OCI-LY7 (cell line): ENCODE measurements at places on chromosomes 13 and 19. TPM values are rescaled to one million over a fixed set of nuclear protein-coding genes. Genes with fewer than 3 reads are reported as not detected.

SYNGR4 gene
- total RNA-seq, result 1.0 and 1.2 TPM in 2 replicates

ERFL gene
- 5.9 and 6.8 TPM in 2 replicates for total RNA-seq

IL4I1 gene
- 1.7 and 1.8 TPM in 2 replicates for total RNA-seq

DCLK1 gene
- total RNA-seq, result not detected in 2 replicates

NLRP11 gene
- 91.6 and 112 TPM in 2 replicates for total RNA-seq

DNA sequence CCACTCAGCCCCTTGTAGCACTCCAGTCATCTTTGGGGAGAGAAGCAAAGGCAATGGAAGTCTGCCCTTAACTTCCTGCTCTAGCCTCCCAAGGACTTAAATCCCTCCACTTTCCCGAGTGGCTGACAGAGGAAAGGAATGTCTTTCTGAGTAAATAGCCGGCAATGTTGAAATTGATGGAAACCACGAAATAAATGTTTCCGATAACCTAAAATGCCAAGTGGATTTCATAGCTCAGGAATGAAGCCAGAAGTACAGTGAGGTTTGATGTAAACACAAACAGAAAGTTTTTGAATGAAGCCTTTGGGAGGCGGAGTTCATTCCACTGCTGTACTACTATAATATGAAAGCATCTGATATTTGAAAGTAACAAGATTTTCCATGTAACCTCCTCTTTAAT lies 14.0 kb upstream of the TBC1D4 start:
- no peak for DNase-seq

DNA sequence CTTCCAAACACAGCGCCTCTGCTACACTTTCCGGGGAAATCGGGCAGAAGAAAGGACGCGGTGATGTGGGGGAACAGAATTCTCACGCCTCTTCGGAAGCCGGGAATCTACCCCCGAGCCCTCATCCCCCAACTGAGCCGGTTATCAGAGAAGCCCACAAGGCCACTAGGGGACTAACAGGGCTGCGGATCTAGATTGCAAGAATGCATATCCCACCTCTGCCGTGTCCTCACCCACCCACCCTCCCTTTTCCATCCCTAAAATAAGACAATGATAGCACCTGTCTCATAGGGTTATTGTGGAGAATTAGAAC lies 1.1 kb downstream of the IGFLR1 start:
- DNase-seq, result no peak

- no peak for DNase-seq
These were observed 257.0 kb downstream of the TSHZ3 start for GRCh38 chr19:31092274-31092673.

DNA sequence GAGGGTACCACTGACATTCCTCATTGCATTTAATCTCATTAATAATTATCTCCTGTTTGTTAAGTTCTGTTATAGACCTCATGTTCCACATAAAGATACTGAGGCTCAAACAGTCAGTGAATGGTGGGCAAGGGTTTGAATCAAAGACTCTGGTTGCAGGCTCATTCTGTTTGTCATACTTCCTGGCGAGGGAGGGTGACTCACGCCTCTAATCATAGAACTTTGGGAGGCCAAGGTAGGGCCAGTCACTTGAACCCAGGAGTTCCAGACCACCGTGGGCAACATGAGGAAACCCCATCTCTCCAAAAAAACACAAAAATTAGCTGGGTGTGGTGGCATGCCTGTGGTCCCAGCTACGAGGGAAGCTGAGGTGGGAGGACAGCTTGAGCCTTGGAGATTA lies 220.7 kb upstream of the MIR17HG start:
- DNase-seq, result no peak

DNA sequence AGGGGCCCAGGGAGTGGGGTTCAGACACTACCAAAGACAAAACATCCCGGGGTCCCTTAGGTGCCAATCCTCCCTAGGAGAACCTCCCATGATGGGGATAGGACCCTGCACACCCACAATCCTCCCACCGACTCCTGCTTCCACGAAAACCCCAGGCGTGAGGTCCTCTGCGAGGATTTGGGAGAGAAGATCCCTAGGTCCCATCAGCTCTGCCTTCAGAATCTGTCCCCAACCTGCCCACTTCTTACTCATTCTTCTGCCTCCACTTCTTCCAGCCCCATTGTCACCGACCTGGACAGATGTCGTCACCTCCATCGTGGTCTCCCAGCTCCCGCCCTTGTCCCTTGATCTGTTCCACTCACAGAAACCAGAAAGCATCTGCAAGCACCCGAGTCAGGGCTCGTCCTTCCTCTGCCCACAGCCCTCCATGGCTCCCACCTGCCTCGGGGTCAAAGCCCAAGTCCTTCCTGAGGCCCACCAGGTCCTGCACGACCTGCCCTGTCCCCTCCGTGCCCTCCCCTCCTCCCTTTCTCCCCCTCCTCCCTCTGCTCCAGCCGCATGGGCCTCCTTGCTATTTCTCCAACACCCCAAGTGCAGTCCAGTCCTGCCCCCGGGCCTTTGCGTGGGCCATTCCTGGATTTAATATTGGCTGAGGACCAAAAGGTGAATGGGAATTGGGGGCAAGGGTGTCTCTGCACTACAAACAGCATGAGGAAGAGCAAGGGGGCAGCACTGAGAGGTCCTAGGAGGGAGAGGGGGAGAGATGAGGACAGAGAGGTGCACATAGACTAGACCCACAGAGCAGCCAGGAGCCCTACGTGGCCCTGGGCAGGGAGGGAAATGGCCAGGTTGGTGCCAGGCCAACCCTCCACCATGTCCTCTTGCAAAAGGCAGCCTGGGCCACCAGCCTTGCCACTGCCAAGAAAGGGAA lies 51.3 kb downstream of the PTPRS start:
- peak; percentile 50 for DNase-seq
